Astrocyte of the spinal cord (primary cell): ENCODE measurements at places on chromosomes 6 and 20.

DNA sequence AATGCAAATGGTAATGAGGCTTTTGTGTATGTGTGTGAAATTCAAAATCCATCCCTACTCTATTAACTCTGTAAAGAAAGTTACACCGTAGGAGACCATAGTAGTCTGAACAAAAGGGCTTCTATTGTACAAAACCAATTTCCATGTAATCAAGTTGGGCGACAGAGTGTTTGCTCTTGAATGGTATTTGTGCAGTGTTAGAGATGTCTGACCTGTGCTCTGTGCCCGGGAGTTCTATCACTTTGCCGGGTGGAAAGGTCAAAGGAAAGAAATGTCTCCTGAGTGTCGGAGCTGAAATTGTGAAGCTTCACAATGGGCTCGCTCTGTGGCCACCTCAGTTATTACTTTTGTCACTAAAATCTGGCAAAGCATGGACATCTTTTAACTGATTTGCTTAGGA is 312.0 kb downstream of the SAMD5 start:
- no peak for DNase-seq

- DNase-seq = no peak
Observed at GRCh38 chr6:153958860-153959259, 80.2 kb upstream of the OPRM1 start.

GRCh38 chr20:2872459-2873009 is 747 bp upstream of the PTPRA start:
- DNase-seq = peak; percentile 48

GRCh38 chr6:56372406-56372995 is 125.1 kb upstream of the COL21A1 start:
- DNase-seq = no peak

DNA sequence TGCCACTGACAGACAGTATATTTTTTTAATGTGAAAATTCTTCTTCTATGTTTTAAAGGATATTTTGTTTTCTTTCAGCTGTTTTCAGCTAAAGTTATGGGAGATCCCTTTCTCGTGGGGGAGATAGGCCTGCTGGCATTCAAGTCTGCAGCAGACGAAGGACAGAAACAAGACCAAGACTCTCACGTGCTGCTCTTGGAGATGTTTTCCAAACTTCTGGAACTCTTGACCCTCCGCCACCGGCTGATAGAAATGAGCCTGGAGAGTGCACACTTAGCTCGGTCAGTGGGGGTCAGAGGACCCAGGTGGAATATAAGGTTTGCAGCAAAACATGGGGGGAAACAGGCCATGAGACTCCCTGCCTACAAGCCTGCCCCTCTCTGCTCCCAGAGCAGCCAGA is 120.5 kb downstream of the CD164 start:
- no peak for DNase-seq

- no peak for DNase-seq
Observed at GRCh38 chr6:10531503-10531902, 10.4 kb downstream of the GCNT2 start.

- no peak for DNase-seq
Observed at GRCh38 chr20:62357681-62358080, 9.4 kb downstream of the LAMA5 start.

- DNase-seq = no peak
Observed at GRCh38 chr6:144174006-144174405, 23.7 kb downstream of the STX11 start.

GRCh38 chr6:35253249-35253648 is 6.3 kb upstream of the ZNF76 start:
- no peak for DNase-seq

GRCh38 chr20:52921340-52921739 is 50.8 kb upstream of the TSHZ2 start:
- DNase-seq = no peak

DNA sequence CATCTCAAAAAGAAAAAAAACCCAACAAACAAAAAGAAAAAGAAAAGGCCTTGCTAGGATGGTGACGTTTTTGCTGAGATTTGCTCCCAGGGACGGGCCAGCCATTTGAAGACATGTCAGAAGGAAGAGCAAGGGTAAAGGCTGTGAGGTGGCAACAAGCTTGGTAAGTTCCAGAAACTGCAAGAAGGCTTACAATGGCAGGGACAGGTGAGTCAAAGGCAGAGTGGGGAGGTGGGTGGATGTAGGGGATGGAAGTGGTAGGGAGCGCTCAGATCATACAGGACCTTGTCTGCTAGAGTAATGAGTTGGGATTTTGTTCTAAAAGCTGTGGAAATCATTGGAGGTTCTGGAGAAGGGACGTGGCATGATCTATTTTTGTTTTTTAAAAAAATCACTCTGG is 4.3 kb downstream of the KIF3B start:
- DNase-seq = no peak

- DNase-seq = peak; percentile 73
Observed at GRCh38 chr20:48657426-48658197, 170.2 kb downstream of the PREX1 start.
